RWPE2 (cell line): ENCODE measurements at places on chromosomes 7 and 10.

- no peak for DNase-seq
These were observed 9.5 kb upstream of the TLX1 start for GRCh38 chr10:101121654-101122031.

DNA sequence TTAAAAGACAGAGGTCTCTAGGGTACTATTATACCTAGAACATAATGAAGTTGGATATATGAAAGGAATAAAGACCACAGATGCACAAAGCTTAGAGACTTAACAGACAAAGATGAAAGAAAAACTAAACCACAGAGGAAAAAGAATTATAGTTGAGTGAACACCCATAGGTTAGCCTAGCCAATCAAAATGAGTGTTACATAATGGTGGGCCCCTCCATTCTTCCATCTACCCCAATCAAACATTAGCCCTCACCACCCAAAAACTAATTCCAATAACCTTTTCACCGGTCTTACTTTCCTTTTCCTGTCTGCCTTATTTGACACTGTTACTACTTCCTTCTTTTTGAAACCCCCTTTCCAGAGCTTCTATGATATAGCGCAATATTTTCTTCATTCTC is 130.1 kb downstream of the ELMO1 start:
- no peak for DNase-seq

GRCh38 chr10:10209167-10209566 is 808.5 kb upstream of the CELF2 start:
- DNase-seq = no peak

- no peak for DNase-seq
These were observed 2.1 kb downstream of the ANKRD16 start for GRCh38 chr10:5887641-5888040.

DNA sequence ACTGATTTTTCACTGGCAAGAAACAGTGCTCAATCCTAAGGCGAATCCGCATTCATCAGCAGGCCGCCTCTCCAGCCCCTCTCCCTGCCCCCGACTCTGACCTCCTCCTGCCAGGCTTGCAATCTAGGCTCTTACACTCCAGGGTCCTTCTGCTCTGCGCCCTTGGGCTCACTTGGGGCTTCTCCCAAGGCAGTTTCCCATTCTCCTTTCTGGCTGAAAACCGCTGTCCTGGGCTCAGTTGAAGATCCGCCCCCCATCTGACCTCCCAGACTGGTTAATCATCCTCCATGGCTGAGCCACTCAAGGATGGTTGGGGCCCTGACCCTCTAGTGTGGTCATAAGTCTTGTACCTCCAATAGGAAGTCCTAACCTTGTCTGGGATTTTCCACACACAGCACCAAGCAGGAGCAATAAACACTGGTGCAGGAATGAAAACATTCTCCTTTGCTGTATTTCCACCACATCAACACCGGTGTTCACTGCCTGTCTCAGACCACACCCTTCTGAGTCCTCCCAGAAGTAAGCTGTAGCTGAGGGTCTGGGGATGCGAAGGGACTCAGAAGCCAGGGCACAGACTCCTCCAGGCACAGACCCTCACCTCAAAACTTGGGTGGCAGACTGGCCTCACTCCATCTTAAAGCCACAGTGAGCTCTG is 42.4 kb downstream of the TNS3 start:
- no peak for DNase-seq

DNA sequence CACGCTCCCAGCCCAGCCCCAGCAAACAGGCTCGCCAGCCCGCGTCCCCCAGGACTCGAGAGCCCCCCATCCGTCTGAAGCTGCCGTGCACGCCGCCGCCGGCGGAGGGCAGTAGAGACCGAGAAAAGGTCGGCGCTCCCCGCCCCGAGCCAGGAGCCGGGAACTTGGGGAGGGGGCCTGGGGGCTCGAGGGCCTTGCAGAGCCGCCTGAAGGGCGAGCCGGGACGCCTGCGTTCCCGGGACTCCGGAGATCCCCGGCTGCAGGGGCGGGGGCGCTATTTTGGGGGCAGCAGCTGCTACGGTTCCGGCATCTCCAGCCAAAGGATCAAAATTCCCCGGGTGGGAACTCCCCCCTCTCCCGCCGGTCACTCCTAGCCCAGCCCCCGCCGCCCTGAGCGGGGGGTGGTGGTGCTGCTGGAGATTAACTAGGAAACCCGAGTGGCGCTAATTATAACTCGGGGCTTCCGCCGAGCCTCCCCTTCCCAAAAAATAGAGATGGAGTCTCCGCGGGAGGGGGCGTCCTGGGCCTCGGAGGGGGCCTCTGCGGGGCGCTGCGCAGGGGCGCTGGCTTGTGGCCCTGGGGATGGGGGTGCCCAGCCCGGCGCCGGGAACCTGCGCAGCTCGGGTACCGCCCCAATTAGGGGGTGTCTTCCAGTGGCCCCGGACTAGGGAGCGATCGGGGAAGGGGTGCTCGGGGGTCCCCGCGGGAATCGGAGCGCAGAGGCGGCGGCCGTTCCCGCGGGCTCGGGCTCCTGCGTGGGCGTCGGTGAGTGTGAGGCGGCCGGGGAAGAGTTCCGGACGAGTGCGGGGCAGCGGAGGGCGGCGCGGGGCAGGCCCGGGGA is 608 bp downstream of the ACHE start:
- DNase-seq = no peak

GRCh38 chr10:89773081-89773480 is 71.7 kb downstream of the KIF20B start:
- DNase-seq = no peak

DNA sequence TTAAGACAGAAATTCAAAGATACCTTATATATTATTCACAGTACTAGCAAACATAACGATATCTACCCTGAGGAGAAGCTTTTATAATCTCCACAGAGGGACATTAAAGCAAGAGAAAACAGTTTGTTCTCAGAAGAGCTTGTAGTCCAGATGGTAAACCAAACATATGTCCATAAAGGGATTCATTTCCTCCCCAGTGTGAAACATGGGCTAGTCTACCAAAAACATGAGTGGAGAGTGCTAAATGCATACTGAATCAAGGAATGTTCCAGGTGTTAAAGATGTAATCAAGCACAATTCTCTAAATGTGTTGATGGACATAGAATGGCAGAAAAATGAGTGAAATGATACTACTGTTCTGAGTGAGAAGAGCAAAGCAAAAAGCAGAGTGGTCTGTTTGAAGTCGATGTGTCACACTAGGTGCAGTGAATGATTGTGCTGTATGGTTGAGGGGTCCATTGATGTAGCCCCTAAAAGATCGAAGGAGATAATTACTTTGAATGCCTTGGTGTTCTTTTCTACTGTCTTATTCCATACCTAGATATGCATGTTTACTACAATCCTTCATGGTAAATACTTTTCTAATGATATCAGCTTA is 25.3 kb downstream of the BCAP29 start:
- DNase-seq = no peak

- DNase-seq = no peak
These were observed 40.8 kb downstream of the RBM20 start for GRCh38 chr10:110684800-110685446.

GRCh38 chr7:128217030-128217805 is 23.9 kb upstream of the LEP start:
- DNase-seq = peak; percentile 84

- no peak for DNase-seq
These were observed 228.9 kb downstream of the ARHGAP21 start for GRCh38 chr10:24494777-24495176.

GRCh38 chr7:96218664-96219243 is 103.1 kb downstream of the SLC25A13 start:
- DNase-seq = no peak

DNA sequence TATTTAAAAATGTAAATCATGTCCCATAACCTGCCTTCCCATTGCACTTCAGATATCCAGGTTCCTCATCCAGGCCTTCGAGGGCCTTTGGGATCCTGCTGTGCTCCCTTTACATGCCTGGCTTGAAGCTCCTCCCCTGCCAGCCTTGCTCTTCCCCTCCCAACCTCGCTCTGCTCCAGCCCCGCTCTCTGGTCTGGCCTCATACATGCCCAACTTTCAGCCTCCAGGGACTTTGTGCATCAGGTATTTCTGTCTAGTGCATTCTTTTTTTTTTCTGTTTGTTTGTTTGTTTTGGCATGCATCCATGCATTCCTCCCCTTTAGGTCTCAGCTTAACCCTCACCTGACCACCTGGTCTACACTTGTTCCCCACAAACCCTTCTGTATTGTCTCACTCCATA is 160.3 kb downstream of the SNX10 start:
- no peak for DNase-seq

GRCh38 chr7:5404421-5404826 is 19.2 kb downstream of the TNRC18 start:
- no peak for DNase-seq

- no peak for DNase-seq
These were observed 12.7 kb upstream of the AKR1B10 start for GRCh38 chr7:134514663-134515062.

DNA sequence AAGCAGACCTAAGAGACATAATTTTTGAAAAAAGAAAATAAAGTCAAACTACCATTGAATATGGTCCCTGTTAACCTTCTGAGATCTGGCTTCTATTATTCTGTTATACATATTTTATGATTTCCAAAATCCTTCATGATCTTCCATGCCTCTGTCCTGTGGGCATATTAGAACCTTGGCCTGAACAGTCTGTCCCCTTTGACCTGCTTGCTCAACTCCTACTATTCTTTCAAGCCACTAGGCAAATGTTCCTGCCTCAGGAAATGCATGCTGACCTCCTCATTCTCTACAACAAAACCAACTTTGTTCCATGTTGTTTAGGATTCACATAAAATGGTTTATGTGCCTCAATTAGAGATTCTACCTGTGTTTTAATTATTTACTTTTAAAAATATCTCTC is 544.8 kb upstream of the LRRTM3 start:
- DNase-seq = no peak
